ENCODE measurements at places on chromosomes 11 and 22.

GRCh38 chr11:10599388-10600175, 31.1 kb upstream of the LYVE1 start:
- DNase-seq, result no peak

- DNase-seq, result no peak
Measured at GRCh38 chr11:20116825-20117224, 43.5 kb downstream of the DBX1 start.

DNA sequence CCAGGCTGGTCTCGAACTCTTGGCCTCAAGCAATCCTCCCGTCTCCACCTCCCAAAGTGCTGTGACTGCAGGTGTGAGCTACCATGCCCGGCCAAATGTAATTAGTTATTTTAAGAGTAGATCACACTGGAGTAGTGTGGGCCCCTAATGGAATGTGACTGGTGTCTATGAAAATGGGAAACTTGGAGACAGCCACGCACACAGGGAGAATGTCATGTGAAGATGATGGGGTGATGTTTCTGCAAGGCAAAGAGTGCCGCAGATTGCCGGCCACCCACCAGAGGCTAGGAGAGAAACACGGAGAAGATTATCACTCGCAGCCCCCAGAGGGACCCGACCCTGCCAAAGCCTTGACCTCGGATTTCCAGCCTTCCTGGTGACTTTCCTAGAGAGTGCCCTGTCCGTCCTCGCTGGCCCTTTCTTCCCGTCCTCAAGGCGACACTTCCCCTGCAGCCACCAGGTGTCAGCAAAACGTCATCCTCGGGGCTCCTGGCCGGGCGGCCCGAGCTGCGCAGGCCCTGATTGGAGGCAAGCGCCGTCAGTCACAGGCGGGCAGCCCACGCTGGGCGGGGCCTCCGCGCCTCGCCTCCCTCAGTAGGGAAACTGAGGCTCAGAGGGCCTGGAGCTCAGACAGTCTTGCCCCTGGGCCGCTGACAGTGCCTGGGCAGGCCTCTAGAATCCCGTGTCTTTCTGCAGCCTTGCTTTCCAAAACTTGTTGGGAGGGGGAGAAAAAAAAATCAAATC, 16.3 kb downstream of the CRYBB2 start:
- DNase-seq, result peak; percentile 76

DNA sequence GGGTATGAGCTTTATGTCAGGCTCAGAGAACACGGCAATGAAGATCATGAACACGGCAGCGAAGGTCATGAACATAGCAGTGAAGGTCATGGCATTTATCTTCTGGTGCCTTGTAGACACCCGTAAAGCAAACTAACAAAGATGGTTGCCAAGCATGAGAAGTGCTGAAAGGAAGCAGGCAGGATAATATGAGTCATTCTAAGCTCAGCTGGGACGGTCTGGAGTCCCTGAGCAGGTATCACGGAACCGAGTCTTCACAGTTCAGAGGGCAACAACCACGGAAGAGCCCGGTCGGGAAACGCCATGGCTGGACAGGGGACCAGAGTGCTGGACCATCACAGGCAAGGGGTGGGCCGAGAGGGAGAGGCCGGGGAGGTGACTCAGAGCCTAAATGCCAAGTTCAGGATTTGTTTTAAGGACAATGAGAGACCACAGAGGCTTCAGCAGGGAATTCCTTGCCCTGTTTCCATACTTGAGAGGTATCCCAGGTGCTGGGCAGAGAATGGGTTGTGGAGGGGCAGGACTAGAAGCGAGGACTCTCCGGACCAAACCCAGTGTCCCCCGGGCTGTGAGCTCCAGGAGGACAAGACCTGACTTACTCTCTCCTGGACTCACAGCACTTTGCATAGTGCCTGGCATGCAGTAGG, 13.1 kb upstream of the MS4A10 start:
- DNase-seq, result no peak

DNA sequence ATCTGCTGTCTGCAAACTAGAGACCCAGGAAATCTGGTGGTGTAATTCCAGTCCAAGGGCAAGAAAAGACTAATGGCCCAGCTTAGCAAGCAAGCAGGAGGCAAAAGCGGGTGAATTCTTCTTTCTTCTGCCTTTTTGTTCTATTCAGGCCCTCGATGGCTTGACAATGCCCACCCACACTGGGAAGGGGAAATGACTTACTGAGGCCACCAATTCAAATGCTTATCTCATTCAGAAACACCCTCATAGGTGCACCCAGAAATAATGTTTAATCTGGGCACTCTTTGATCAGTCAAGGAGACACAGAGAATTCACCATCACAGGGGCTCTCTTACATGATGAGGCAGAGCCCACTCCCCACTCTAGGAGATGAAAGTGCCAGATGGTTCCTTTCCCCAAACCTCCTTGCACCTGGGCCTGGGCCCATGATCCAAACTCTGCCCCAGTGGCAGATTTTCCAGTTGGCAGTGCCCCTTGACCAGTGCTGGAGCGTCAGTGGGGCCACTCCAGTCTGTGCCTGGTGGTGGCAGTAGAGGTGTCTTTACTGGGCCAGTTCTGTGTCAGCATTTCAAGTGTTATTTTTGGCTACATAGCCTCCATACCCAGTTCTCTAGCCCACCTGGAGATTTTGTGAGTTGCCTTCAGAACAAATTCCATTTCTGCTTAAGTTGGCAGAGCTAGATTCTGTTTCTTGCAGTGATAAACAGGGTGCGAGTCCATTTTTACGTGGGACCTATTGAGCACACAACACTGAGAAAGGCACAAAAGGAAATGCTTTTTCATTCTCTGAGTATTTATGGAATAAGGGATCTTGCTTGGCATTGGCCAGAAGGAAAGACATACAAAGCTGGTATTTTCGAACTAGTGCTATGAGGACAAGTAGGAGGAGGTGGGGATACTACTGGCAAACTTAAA, 7.5 kb downstream of the ELMOD1 start:
- DNase-seq, result no peak

GRCh38 chr11:76087749-76088148, 118.6 kb downstream of the WNT11 start:
- no peak for DNase-seq

DNA sequence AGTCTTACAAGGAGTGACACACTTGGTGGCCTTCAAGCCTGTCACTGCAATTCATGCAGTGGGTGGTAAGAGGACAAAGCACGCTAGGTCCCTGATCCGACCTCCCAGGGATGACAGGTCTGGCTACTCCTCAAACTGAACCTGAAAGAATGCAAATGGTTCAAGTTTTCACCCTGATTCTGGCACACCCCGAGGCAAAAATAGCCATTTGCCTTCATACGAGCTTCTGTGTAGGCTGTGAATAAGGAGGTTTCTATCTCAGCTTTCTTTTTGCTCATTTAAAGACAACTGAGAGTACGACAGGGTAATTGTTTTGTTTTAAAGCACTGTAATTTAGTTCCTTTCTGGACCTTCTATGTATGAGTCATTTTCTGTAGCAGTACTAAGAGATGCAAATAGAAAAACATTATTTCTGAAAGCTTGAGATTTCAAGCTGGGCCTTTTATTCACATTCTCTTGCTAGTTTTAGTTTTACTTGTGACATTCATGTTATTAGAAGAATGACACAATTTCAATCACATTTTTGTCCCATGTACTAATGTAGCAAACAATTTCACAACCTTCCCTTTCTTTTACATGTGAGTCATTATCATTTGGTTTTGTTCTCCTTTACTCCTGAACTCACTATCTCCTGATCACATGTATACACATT, 56.6 kb upstream of the FDX1 start:
- DNase-seq, result no peak

GRCh38 chr11:46456269-46457001, 64.9 kb upstream of the CHRM4 start:
- DNase-seq, result no peak

DNA sequence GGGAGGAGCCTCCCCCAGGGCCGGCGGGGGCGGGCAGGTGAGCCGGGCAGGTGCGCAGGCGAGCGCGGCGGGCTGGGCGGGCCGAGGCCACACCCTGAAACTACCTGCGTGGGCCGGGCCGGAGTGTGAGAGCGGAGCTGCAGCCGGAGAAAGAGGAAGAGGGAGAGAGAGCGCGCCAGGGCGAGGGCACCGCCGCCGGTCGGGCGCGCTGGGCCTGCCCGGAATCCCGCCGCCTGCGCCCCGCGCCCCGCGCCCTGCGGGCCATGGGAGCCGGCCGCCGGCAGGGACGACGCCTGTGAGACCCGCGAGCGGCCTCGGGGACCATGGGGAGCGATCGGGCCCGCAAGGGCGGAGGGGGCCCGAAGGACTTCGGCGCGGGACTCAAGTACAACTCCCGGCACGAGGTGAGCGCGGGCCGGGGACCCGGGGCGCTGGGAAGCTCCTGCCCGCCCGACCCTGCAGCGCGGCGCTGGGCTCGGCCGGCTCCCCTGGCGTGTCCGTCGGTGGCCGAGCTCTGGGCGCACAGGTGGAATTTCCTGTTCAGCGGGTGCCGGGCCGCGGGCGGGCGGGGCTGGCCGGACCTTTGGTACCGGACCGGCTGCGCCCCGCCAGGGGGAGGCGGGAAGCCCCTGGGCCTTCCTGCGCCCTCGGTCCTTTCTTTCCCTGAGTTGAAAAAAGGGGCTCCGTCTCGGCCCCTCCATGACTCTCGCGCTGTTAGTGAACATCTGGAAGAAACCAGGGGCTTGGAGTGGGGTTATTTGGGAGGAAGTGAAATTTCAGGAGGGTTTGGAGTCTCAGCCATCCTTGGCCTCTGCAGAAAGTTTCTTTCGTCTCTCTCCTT, at the start of gene ST14:
TSS of gene ST14 (plus strand) at position 126 of the 841 bp plus-strand sequence. CDS start at position 324, 198 bp downstream.
- no peak for DNase-seq

GRCh38 chr22:36331306-36331911, 56.4 kb downstream of the MYH9 start:
- no peak for DNase-seq

- DNase-seq, result no peak
Measured at GRCh38 chr11:22430639-22431038, 92.5 kb downstream of the SLC17A6 start.

GRCh38 chr22:29266564-29267461, 968 bp downstream of the RHBDD3 start:
- no peak for DNase-seq

GRCh38 chr11:95711162-95711944, 78.2 kb downstream of the FAM76B start:
- DNase-seq, result no peak

DNA sequence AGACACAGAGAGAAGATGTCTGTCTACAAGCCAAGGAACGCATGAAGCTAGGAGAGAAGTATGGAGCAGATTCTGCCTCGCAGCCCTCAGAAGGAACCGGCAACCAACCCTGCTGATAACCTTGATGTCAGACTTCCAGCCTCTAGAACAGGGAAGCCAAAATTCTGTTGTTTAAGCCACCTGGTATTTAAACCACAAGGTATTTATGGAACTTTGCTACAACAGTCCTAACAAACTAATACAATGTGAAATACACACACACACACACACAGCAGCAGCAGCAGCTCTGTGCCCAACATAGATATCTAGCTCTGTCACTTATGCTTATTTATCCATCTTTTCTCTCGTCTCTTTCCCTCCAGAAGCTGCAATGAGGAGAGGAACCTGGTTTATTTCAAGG, 400.0 kb downstream of the ETS1 start:
- DNase-seq, result no peak

DNA sequence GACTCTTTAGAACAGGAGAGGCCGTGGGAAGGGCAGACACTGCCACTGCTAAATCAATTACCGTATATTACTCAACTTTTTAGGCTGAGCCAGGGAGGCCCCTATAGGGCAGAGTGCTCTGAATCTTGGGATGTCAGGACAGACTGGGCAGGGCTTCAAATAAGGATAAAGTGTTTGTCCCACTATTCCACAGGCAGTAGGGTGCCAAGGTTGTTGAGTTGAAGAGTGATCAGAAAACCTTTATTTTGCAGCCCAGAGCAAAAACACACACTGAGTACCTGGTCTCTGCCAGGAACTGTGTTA, 1.6 kb upstream of the B4GAT1 start:
- no peak for DNase-seq

DNA sequence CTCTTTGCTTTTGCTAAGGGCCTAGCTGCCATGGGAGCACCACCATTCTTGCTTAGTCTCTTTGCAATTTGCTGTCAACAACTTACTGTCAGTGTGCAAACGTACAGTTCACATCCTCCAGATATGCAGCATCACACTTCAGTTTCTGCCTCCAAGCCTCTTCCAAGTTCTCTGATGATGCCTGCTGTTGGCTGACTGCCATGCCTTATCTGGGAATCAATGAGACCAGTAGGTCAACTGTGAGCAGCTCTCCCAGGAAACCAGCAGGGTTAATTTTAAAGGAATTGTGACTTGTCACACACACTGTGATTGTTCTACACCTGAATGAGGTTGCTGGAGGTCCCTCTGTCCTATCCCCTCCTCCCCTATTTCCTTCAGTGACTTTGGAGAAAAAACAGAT, 56.0 kb downstream of the COPB1 start:
- DNase-seq, result no peak

- DNase-seq, result no peak
Measured at GRCh38 chr11:92464822-92465221, 240.2 kb downstream of the FAT3 start.

- DNase-seq, result no peak
Measured at GRCh38 chr11:69075421-69076128, 26.8 kb downstream of the TPCN2 start.

GRCh38 chr11:35237351-35237750, 98.4 kb downstream of the CD44 start:
- no peak for DNase-seq

DNA sequence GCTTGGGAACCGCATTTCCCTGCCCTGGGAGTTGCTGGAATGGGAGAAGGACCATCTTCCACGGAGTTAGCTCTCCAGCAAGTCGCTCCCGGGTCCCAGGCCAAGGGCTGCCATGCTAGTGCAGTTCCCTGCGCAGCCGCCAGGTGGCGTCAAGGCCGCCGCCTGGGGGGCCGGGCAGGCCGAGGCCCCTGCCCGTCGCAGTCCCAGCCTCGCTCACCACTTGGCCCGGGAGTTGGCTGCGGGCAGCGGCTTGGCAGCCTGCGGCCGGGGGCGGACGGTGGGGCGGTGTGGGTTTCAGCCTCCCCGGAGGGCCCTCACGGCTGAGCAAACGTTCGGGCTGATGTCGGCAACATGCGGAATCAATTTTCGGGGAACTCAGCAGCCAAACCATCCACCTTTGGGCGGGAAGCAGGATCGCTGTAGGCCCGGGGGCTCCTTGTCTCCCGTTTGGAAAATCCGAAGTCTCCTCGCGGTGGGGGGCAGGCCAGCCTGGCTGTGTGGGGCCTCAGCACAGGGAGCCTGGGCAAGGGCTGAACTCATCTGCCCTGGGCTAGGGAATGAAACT, 415.1 kb downstream of the SOX6 start:
- DNase-seq, result peak; percentile 59

DNA sequence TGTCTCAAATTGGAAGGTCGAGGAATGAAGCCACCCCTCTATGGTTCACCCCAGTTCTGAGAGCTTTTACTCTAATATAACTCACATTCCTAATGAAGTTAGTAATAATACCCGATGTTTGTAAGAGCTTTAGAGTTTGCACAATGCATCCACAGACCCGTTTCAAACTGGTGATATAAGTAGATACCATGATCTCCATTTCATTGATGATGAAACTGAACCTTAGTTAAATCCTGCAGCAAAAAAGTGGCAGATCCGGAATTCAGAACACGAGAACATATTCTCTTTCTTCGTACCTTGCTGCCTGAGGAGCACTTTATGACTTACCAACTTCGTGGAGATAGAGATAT, 757 bp upstream of the RBFOX2 start:
- DNase-seq, result no peak

- DNase-seq, result peak; percentile 33
Measured at GRCh38 chr11:111378861-111379601, at the start of gene POU2AF1. POU2AF1 (minus strand) TSS chr11:111379275; CDS start chr11:111379177, 98 bp downstream.

- DNase-seq, result peak; percentile 13
Measured at GRCh38 chr11:32255841-32256240, 165.0 kb downstream of the RCN1 start.

GRCh38 chr22:25896592-25896991, 154.6 kb downstream of the MYO18B start:
- no peak for DNase-seq

Data from hindlimb muscle (tissue), 1 donor.